ENCODE measurements at places on chromosomes 1 and 21. TPM values are rescaled to one million over a fixed set of nuclear protein-coding genes. Genes with fewer than 3 reads are reported as not detected.

DNA sequence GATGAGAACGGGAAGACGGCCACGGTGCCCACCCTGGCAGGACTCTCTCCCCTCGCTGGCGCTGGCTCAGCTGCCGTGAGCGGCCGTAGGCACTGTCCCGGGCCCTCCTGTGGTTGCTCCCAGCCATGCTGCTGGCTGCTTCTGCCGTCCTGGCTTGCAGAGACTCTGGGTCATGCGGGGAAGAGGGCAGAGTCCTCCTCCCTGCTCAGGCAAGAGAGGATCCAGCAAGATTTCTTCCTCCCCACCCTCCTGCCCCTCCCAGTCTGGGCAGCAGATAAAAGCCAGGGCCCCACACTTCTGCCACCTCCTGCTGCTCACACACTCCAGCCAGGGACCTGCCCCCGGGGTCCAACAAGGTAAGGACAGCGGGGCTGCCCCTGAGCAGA, 60.1 kb downstream of the AGPAT3 start:
- no peak for DNase-seq
- no peak overlapping the region for H3K27ac ChIP-seq
- peaks cover 33% of the 10 kb centered on the region for H3K4me1 ChIP-seq
- H3K27me3 ChIP-seq = no peaks in the 10 kb centered on the region
- no peak overlapping the region for H3K4me3 ChIP-seq
- no peaks in the 10 kb centered on the region for H3K36me3 ChIP-seq

GRCh38 chr1:191551019-191551418, 607.2 kb upstream of the RGS18 start:
- DNase-seq = no peak
- no peaks in the 10 kb centered on the region for H3K36me3 ChIP-seq
- H3K27me3 ChIP-seq = no peaks in the 10 kb centered on the region
- H3K4me3 ChIP-seq = no peak overlapping the region
- H3K27ac ChIP-seq = no peak overlapping the region
- no peaks in the 10 kb centered on the region for H3K4me1 ChIP-seq

DNA sequence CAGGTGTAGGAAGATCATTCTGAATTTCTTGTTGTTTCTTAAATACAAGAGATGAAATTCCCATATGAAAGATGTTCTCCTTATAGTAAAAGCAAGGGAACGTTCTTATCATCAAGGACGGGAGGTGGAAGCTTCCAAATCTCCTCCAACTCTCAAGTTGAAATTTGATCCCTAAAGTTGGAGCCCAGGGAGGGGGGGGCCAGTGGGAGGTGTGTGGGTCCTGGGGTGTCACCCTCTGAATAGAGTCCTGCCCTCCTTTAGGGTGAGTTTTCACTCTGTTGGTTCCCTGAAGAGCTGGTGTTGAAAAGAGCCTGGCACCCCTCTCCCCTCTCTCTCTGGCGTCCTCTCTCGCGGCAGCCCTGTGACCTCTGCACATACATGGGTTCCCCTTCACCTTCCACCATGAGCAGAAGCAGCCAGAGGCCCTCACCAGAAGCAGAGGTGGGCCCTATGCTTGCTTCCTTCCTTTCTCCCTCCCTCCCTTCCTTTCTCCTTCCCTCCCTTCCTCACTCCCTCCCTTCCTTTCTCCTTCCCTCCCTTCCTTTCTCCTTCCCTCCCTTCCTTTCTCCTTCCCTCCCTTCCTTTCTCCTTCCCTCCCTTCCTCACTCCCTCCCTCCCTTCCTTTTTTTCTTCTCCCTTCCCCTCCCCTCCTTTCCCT, 10.0 kb upstream of the TRIM17 start:
- DNase-seq = no peak
- no peaks in the 10 kb centered on the region for H3K36me3 ChIP-seq
- no peak overlapping the region for H3K27ac ChIP-seq
- H3K4me1 ChIP-seq = peaks cover 14% of the 10 kb centered on the region
- H3K4me3 ChIP-seq = no peak overlapping the region

- H3K36me3 ChIP-seq = no peaks in the 10 kb centered on the region
- no peak overlapping the region for H3K4me3 ChIP-seq
- no peak for DNase-seq
- no peak overlapping the region for H3K27ac ChIP-seq
- peaks cover 16% of the 10 kb centered on the region for H3K4me1 ChIP-seq
Observed at GRCh38 chr1:32891241-32891570, 4.9 kb downstream of the HPCA start.

DNA sequence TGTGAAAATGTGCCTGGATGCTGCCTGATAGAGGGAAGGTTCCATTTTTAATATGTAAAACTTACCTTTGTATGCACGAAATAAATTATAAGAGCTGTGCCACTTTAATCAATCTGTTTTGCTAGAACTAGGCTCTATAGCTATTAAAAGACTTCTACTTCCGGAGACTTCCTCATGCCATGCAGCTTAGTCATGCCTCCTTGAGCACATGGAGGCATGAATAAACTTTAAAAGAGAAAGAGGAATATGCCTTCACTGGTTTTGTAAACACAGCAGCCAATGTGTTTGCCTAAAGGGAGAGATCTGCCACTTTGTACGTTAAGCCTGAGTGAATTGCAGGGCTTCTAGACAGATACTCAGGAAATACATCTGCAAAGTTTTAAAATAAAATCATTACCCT, 604.6 kb downstream of the LRRIQ3 start:
- H3K36me3 ChIP-seq = no peaks in the 10 kb centered on the region
- no peak for DNase-seq
- no peak overlapping the region for H3K27ac ChIP-seq
- H3K4me1 ChIP-seq = no peaks in the 10 kb centered on the region

GRCh38 chr1:7000720-7001119, 215.5 kb downstream of the CAMTA1 start:
- H3K4me3 ChIP-seq = no peak overlapping the region
- peaks cover 11% of the 10 kb centered on the region for H3K4me1 ChIP-seq
- no peaks in the 10 kb centered on the region for H3K36me3 ChIP-seq
- no peaks in the 10 kb centered on the region for H3K27me3 ChIP-seq
- no peak for DNase-seq

DNA sequence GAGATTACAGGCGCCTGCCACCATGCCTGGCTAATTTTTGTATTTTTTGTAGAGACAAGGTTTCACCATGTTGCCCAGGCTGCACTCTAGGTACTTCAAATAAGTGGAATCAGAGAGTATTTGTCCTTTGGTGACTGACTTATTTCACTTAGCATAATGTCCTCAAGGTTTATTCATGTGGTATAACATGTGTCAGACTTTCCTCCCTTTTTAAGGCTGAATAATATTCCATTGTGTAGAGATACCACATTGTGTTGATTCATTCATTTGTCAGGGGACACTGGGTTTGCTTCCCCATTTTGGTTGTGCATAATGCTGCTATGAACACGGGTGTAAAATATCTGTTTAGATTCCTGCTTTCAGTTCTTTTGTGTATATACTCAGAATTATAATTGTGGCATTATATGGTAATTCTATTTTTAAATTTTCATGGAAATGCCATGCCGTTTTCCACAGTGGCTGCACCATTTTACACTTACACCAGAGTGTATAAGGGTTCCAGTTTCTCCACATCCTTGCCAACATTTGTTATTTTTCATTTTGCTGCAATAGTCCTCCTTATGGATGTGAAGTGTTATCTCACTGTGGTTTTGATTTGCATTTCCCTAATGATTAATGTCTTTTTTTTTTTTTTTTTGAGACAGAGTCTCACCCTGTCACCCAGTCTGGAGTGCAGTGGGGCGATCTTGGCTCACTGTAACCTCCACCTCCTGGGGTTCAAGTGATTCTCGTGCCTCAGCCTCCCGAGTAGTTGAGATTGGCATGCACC, 35.1 kb downstream of the IL6R start:
- H3K36me3 ChIP-seq = no peaks in the 10 kb centered on the region
- no peaks in the 10 kb centered on the region for H3K27me3 ChIP-seq
- no peaks in the 10 kb centered on the region for H3K4me1 ChIP-seq
- DNase-seq = no peak
- no peak overlapping the region for H3K27ac ChIP-seq

DNA sequence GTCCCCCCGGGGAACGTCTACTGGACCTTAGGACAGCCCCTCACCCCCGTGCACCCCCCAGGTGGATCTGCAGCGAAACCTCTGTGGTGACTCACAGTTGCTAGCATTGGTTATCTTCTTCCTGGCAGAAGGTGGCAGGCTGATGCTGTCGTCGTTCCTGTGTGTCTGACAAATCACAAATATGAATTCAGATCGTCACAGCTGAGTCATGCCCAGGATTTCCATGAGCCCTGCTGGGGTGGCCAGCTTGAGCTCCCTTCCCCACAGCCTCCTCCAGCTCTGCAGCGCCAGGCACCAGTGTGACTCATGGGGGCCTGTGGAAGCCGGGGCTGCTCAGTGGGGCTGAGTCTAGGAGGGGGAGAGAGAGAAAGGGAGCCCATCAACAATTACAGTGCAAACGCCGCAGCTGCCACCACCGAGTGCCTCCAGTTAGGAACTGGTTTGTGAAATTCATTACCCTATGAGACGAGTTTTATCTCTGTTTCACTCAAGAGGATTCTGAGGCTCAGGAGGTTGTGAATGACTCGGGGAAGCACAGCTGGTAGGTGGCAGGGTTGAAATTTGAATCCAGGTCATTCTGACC, 197.9 kb downstream of the DYRK1A start:
- H3K27ac ChIP-seq = no peak overlapping the region
- peaks cover 5% of the 10 kb centered on the region for H3K4me1 ChIP-seq
- H3K27me3 ChIP-seq = no peaks in the 10 kb centered on the region
- DNase-seq = peak; percentile 21

DNA sequence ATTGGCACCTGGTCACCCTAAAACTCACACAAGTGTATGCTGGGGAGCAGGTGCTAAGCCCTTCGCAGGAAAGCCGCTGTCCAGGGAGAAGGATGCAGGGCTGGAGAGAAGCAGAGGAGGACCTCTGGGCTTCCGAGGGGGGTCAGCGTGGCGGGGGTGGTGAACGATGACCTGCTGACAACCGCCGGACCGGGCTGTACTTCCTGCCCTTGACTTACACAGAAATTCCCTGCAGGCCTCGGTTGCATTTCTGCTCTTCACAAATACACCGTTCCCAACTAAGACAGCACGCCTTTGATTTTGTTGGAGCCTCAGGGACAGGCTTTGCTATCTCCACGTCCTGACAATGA, 37.6 kb downstream of the SLC2A7 start:
- DNase-seq = no peak
- no peak overlapping the region for H3K27ac ChIP-seq
- no peaks in the 10 kb centered on the region for H3K27me3 ChIP-seq
- H3K36me3 ChIP-seq = no peaks in the 10 kb centered on the region
- H3K4me3 ChIP-seq = no peak overlapping the region

DNA sequence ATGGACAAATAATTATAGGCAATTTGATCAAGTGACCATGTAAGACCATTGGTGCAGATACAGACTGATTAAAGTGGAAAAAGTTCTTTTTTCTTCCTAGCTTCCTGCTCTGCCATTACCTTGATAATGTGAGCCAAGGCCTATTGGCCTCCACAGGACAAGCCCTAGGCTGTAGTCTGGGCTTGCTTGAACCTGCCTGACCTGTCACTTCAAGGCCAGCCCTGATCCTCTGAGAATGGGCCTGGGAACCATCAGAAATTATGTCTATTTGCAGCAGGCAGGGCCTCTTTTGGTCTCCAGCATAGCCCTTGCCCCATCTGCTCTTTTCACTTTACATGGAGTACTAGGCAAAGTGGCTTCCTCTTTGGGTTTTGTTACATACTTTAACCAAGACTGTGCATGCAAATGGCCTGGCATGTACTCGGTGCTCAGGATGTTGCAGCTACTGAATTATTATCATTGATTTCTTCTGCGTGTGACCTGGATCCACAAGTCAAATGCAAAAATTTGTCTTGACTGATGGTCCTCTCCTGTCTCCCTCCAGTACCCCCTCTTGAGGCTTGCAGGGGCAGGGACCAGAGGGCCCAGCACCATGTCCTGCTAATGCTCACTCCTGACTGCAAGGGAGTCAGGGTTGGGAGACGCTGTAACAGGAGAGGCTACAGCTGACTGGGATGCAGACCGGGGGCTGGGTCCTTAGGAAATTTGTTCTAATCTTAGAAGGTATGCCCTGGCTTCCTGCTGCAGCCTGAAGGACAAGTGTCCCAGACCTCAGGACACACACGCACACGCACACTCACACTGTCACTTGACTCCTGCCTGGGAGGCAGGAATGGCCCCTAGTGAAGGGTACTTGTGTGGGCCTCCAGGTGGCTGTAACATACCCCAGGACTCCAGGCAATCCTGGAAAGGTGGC, 39.4 kb downstream of the RCSD1 start:
- DNase-seq = no peak
- no peak overlapping the region for H3K27ac ChIP-seq
- H3K4me1 ChIP-seq = no peaks in the 10 kb centered on the region
- no peak overlapping the region for H3K4me3 ChIP-seq

DNA sequence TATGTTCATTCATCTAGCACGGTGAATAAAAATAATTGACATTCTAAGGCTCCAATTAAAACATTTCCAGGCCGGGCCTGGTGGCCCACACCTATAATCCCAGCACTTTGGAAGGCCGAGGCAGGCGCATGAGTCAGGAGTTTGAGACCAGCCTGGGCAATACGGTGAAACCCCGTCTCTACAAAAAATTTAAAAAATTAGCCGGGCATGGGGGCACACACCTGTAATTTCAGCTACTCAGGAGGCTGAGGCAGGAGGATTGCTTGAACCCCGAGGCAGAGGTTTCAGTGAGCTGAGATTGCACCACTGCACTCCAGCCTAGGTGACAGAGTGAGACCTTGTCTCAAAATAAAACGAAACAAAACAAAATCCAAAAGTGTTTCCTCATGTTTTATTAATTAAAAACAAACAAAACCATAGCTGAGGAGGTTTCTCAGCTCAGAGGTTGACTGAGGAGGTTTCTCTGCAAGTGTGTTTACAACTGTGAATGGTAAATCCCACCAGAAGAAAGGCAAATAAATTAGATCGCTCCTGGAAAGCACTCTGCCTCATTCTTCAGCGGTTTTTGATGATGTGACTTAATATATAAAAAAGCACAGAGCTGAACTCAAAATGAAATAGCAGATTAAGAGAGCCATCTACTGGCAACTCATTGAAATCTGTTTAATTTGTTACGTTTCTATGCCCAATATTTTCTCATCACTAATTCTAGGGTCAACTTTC, 37.7 kb upstream of the ATG4C start:
- H3K36me3 ChIP-seq = no peaks in the 10 kb centered on the region
- no peak overlapping the region for H3K4me3 ChIP-seq
- no peaks in the 10 kb centered on the region for H3K4me1 ChIP-seq
- no peaks in the 10 kb centered on the region for H3K27me3 ChIP-seq
- DNase-seq = peak; percentile 36

DNA sequence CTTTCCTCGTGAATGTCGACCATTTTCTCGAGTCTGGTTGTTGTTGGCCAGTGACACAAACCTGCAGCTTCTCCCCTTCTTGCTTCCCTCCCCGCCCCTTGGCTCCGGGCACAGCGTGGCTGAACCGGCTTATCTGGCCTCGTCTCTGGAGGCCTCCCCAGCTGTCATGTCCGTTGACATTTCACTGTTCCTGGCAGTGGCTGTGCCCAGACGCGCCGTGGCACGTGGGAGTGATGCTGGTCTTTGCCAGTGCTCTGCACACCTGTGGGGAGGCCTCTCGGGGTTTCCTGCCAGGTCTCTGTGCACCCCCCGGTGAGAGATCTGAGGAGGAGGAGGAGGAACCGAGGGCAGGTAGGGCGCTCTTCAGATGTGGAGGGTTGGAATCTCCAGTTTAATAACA, 23.7 kb downstream of the SKI start:
- no peak overlapping the region for H3K27ac ChIP-seq
- no peaks in the 10 kb centered on the region for H3K36me3 ChIP-seq
- peaks cover 41% of the 10 kb centered on the region for H3K4me1 ChIP-seq

Gene CELA3A
- not detected for total RNA-seq

Gene PAX7
- total RNA-seq = 0.46 TPM

Gene UBASH3A
- not detected for total RNA-seq

Gene NPHS2
- total RNA-seq = not detected

Gene ASPM
- total RNA-seq = 95.5 TPM

Gene HSD3B2
- total RNA-seq = not detected

Gene LCE2C
- not detected for total RNA-seq

Gene OR2L8
- total RNA-seq = not detected
